ENCODE measurements at places on chromosomes 6 and 20.

DNA sequence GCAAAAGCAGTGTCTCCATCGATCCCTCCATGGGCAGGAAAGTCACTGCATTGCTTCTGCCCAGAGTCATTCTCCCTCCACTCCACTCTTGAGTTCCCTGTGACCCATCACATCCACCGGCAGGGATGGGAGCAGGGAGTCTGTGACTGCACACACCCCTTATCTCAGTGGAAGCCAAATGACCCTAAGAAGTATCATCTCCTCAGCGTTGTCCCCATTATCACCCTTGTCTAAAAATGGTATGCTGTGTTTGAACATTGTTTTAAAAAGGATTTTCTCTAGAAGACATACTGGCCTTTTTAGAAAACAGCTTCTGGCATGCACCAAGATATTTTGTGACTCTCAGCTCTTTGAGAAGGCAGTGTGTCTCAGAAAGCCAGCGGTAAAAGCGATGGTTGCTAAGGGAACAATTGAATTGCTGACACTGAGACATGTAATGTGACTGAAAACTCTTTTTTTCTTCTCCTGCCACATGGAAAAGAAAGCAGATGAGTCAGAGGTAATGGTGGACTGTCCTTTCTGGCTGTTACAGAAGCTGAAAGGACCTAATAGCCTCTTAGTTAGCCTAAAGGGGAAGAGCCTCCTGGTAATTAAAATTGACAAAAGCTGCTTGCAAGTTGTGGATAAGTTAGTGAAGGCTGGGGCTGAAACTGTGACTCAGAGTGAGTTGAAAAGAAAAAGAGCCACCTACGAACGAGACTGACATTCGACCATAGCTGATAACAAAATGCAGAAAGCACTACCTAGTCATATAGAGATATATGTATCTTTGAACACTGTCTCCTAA, 120.5 kb downstream of the MAP3K7 start:
- no peak for DNase-seq

DNA sequence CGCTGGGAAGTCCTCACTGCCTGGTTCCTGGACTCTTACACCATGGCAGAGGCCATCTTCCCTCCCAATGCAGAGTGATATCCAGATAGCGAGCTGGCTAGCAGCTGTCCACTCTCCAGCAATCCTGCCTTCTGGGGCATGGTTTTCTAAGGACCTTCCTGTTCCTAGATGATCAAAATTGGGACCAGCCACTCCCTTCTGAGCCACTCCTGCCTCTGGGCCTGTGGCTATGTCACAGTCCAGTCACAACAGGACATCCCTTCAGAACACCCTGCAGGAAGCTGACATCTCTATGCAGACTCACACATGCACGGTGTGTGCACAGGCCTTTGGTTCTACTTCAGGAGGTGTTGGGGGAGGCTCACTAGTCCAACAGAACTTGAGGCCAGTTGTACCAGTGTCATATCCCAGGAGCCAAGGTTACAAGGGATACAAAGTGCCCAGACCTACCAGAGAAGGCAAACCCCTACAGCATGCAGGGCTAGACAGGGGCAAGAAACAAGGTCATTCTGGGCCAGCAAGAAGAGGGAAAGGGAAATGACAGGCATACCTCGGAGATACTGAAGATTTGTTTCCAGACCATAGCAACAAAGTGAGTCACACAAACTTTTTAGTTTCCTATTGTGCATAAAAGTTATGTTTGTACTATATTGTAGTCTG, 2.7 kb upstream of the MCCD1 start:
- DNase-seq = no peak

GRCh38 chr6:36387440-36388303, at the start of gene ETV7:
Gene ETV7 (minus strand): TSS chr6:36387669. CDS start chr6:36387541, 128 bp downstream.
- no peak for DNase-seq

DNA sequence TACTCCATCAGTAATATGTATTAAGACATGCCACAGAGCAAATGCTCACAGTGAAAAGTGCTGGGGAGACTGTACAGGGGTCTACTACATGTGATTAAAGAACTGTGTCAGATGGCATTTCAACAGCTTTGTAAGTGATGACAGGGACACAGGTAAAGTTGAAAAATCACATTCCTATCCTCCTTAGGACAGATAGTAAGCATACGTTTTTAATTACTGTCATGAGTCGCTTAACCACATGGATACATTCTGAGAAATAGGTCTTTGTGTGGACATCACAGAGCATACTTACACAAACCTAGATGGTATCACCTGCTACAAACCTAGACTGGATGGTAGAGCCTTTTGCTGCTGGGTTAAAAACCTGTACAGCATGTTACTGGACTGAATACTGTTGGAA, 645.8 kb upstream of the AGPAT4 start:
- DNase-seq = no peak

DNA sequence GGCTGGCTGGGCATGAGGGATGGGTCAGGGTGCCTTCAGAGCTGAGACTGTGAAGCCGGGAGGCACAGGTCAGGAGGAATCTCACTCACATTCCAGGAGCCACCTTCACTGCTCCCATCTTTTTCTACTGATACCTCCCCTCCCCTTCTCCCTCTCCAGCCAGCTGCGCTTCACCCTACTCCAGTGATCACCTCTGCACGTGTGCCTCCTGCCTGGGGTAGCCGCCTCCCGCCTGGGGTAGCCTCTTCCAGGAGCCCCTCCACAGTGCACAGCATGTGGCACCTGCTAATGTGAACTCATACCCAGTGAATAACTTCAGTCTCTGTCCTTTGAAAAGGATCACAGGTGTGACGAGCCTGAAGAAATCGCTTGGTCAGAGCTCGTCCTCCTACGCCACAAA, 232.6 kb downstream of the TMEM242 start:
- no peak for DNase-seq

DNA sequence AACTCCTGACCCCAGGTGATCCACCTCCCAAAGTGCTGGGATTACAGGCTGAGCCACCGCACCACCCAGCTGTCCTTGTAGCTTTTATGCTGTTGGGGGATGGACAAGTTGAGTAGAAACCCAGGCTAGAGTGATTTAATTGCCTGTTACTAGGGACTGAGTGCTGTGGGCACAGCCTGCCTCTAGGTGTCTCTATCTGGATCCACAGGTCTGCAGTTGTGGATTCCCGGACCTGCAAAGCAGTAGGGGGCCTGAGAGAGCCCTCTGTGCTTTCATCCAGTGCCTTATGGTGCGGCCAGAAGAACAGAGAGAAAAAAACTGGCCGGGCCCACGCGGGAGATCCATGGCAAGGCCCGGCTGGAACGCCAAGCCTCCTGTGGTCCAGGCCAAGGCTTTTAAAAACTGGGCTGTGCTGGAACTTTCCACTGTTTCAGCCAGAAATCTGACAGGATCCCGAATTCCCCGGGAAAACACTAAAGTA, 5.2 kb downstream of the SIRPA start:
- DNase-seq = peak; percentile 52

GRCh38 chr6:109379711-109380110, 2.6 kb downstream of the CD164 start:
- no peak for DNase-seq

DNA sequence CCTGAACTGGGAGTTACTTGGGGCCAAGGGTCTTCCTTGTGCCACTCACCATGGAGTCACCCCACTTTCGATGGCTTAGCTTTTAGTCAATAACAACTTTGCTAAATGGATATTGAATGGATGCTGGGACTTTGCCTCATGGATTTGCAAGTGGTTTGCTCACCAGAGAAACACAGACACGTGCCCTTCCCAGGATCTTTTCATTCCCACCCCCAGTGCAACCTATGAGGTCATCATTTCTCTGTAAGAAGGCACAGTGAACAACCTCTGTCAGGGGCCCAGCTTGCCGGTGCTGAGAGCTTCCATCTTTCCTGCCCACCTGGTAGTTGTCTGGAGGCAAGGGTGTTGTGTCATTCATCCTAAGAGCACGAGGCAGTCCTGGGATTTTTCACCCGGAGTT, 256.8 kb upstream of the PMEPA1 start:
- DNase-seq = no peak

GRCh38 chr20:37202267-37202943, 23.1 kb upstream of the MROH8 start:
- DNase-seq = no peak

DNA sequence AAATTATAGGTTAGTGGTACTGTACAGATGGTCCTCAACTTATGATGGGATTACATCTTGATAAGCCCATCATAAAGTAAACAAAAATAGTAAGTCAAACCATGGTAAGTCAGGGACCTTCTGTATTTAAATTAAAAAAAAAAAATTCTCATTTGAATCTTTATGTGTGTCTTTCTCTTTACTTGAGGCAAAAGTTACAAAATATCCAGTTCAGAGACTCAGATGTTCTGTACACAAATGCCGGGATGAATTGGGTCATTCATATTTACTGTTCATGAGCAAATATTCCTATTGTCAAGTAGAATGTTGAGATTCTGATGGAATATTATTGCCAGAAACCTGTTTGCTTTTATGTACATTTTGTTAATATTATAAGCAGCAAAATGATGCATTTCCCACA, 13.4 kb downstream of the PHACTR2 start:
- no peak for DNase-seq

GRCh38 chr6:108839083-108839642, 9.1 kb upstream of the ARMC2 start:
- no peak for DNase-seq

GRCh38 chr6:56484669-56485068, 158.0 kb downstream of the DST start:
- DNase-seq = no peak

- DNase-seq = peak; percentile 7
These were observed 46.4 kb upstream of the TGM2 start for GRCh38 chr20:38211200-38212097.

- DNase-seq = no peak
These were observed 29.9 kb downstream of the ADTRP start for GRCh38 chr6:11748591-11749210.

DNA sequence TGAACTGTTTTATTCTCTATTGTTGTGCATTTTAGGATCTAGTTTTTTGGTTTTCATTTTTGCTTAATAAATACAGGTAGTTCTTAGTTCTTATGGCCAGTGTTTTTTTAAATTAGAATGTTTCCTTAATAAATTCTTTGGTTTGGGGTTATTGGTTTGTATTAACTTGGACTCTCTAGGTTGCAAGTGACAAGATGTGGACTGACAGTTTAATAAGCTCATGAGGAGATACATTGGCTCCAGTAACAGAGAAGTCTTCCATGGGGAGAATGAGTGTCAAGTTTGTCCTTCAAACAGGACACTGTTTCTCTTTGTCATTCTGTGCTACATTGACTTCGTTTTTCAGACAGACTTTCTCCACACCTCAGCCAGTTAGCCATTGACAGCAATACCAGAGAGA, 39.7 kb downstream of the SNX9 start:
- no peak for DNase-seq

GRCh38 chr6:10534419-10534762, 13.2 kb downstream of the GCNT2 start:
- DNase-seq = no peak

DNA sequence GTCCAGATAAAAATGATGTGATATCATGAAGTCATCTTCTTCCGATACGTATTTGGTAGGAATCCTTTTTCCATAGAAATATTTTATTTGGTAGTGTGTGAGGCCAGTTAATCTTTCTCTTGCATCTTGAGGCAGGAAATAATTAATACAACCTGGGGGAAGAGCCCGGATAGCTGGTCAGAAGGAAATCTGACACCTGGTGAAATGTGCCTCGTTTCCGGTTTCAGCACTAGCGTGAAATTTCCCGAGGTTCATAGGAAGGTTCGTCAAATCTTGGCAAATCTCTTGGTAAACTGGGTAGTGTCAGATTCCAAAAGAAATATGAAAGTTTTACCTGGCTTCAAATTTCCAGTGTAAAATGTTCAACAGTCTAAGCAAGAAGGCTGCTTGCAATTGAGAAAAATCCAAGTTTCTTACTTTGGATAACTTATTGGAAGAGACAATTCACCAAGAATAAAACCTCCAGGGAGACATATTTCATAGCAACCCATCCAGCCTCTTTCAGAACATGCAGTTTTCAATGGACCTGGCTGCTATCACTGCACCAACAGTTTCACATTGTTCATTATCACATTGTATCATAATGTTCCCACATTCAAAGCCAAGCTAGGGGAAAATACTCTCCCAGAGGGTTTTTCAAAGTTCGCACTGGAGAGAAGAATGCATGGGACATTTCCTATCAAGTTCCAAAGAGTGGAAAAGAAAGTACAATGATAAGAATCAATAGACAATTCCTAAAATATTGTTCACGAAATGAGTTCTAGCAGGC, 454.5 kb upstream of the CITED2 start:
- DNase-seq = no peak

DNA sequence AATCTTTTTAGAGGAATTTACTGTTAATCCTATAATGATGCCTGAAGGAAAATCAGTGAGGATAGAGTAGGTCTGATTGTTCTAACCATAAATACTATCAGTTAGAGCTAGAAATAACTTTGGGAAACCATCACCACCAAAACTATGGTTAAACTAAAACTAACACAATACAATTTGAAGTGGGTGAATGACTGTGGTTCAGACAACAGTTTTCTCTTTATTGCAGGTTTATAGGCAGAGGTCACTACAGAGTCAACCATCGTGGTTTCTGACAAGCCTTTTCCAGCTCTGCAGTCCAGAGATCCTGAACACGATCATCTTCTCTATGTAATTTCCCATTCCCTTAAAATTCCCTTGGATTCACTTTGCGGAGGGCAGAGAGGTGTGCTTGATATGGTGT, 134.3 kb downstream of the IBTK start:
- DNase-seq = no peak

DNA sequence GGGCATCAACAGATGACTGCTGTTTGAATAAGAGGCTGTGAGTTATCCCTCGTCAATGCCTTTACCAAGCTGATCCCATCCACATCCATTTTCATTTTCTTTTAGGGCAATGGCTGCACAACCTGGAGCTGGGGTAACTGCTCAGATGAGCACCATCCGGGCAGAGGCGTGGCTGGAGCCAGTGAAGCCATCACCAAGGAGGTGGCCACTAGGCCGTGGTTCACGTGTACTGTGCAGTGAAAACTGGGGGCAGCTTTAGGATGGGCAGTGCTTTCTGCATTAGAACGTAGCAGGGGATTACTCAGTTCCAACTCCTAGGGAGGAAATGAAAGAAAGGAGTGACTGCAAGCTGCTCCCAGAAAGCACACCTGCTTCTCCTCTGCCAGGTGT, 51.2 kb downstream of the RRBP1 start:
- no peak for DNase-seq

DNA sequence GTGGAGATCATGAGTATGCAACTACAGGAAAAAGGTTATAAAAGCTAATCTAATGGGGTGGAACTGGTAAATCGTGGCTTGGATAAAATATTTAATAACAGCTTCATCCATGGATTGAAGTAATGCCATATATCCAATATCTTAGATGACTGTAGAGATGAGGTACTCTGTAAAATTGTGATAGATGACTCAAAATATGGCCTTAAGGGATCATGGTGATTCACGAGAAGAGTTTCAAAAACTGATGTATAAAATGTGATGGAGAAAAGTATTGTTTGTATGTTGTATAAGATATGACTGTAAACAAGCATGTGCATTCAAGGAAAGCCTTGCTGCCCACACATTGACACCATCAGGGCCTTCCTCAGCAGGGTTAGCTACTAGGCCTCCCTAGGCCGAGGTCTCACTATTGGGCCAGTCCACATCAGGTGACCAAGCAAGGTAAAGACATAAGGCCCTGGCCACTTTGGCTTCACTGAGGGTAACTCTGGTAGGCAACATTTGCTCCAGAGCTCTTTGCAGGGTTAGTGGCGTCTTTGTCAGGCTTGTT, 17.7 kb upstream of the CCN6 start:
- DNase-seq = no peak

- DNase-seq = no peak
These were observed at the start of gene ZBTB46 for GRCh38 chr20:63830841-63831588. Gene ZBTB46 (minus strand): TSS chr20:63831264. CDS start chr20:63790757, 40,507 bp downstream.
